Neuronal stem cell (in vitro differentiated cells): ENCODE measurements at places on chromosomes 2 and 18.

- peaks cover 35% of the 10 kb centered on the region for H3K4me1 ChIP-seq
- DNase-seq, result peak; percentile 56
- peak overlapping the region; percentile 57 for H3K27ac ChIP-seq
- H3K36me3 ChIP-seq, result no peaks in the 10 kb centered on the region
These were observed 27.0 kb downstream of the DNMT3A start for GRCh38 chr2:25314514-25315315.

- no peaks in the 10 kb centered on the region for H3K36me3 ChIP-seq
- no peak overlapping the region for H3K4me3 ChIP-seq
- peaks cover 7% of the 10 kb centered on the region for H3K4me1 ChIP-seq
These were observed 5.0 kb downstream of the EVA1A start for GRCh38 chr2:75555701-75556100.

DNA sequence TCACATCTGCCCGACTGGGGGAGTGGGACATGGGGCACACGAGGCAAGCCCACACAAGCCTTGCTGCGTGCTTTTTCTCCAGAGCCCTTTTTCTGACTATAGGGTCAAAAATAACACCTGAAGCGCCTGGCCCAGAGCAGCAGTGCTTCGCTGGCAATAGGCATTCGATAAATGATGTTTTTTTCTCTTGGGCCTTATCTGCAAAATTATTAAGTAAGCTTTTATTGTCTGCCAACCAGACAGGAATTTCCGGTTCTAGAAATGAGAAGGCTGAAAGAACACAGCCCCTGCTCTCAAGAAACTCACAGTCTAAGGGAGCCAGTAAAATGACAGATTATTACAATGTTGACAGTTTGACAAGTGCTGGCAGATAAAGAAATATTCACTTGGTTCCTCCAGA is 2.7 kb upstream of the TMBIM1 start:
- H3K27ac ChIP-seq, result peak overlapping the region; percentile 33
- no peak overlapping the region for H3K4me3 ChIP-seq
- H3K4me1 ChIP-seq, result peaks cover 11% of the 10 kb centered on the region
- peaks cover 2% of the 10 kb centered on the region for H3K27me3 ChIP-seq
- H3K36me3 ChIP-seq, result no peaks in the 10 kb centered on the region
- no peak for DNase-seq

- H3K4me1 ChIP-seq, result peaks cover 2% of the 10 kb centered on the region
- H3K27ac ChIP-seq, result no peak overlapping the region
- DNase-seq, result no peak
- no peaks in the 10 kb centered on the region for H3K27me3 ChIP-seq
These were observed 54.8 kb upstream of the CCDC141 start for GRCh38 chr2:179104736-179105135.

- no peak for DNase-seq
- H3K4me3 ChIP-seq, result no peak overlapping the region
- no peaks in the 10 kb centered on the region for H3K4me1 ChIP-seq
These were observed 44.1 kb upstream of the ORC2 start for GRCh38 chr2:201007584-201007998.

GRCh38 chr18:7749510-7749981 is 182.4 kb downstream of the PTPRM start:
- no peaks in the 10 kb centered on the region for H3K36me3 ChIP-seq
- no peak for DNase-seq
- peaks cover 9% of the 10 kb centered on the region for H3K4me1 ChIP-seq
- no peak overlapping the region for H3K4me3 ChIP-seq
- H3K27ac ChIP-seq, result no peak overlapping the region

DNA sequence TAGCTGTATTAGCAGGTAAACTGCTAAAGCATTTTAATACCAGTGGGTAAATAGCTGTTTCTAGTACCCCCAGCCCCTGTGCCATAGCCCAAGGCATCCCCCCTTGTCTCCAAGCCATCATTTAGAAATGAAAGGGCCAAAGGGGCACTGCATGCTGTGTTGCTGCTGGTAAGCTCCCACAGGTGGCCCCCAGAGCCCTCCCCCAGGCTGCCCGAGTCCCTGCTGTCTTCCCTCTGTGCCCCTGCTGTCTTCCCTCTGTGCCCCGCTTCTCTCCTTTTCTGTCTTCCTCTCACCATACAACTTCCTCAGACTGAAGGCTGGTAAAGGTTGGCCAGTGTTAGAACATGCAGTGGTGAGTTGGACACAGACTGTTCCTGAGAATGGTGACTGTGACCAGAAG is 42.1 kb downstream of the ZAP70 start:
- peaks cover 17% of the 10 kb centered on the region for H3K36me3 ChIP-seq
- no peak overlapping the region for H3K4me3 ChIP-seq
- no peak for DNase-seq
- H3K4me1 ChIP-seq, result peaks cover 11% of the 10 kb centered on the region
- H3K27me3 ChIP-seq, result no peaks in the 10 kb centered on the region

- H3K27ac ChIP-seq, result peak overlapping the region; percentile 6
- no peak for DNase-seq
- peaks cover 56% of the 10 kb centered on the region for H3K4me1 ChIP-seq
- H3K36me3 ChIP-seq, result no peaks in the 10 kb centered on the region
- no peak overlapping the region for H3K4me3 ChIP-seq
These were observed 104.5 kb downstream of the HDAC4 start for GRCh38 chr2:239296020-239296932.

- H3K27ac ChIP-seq, result no peak overlapping the region
- H3K36me3 ChIP-seq, result no peaks in the 10 kb centered on the region
- no peaks in the 10 kb centered on the region for H3K4me1 ChIP-seq
- DNase-seq, result no peak
- no peak overlapping the region for H3K4me3 ChIP-seq
These were observed 58.2 kb downstream of the SLC9A2 start for GRCh38 chr2:102677244-102678215.

DNA sequence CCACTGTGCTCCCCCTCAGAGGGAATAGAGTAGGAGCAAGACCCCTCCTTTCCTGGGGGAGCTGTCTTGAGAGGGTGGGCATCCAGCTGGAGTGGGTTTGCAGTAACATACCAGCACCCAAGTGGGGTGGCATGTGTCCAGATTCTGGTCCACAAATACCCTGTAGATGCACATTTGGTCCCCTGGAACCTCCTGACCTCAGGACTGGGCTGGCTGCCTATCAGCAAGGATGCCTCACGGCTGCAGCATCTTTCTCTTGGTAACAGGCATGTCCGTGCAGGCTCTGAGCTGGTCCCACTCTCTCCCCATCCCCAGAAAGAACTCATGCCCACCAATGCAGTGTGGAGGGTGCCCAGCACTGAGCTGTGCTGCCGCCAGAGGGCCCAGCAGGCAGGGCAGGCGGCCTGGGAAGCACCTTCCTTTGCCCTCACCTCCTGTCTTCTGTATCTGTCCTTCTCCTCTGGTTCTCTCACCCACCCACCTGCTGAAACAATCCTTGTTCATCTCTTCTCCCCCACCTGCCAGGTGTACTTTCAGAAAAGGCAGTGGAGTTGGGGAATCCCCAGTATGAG is 47.4 kb downstream of the ITGB1BP1 start:
- peaks cover 97% of the 10 kb centered on the region for H3K36me3 ChIP-seq
- no peaks in the 10 kb centered on the region for H3K4me1 ChIP-seq
- H3K27ac ChIP-seq, result no peak overlapping the region
- no peak for DNase-seq
- H3K27me3 ChIP-seq, result no peaks in the 10 kb centered on the region

DNA sequence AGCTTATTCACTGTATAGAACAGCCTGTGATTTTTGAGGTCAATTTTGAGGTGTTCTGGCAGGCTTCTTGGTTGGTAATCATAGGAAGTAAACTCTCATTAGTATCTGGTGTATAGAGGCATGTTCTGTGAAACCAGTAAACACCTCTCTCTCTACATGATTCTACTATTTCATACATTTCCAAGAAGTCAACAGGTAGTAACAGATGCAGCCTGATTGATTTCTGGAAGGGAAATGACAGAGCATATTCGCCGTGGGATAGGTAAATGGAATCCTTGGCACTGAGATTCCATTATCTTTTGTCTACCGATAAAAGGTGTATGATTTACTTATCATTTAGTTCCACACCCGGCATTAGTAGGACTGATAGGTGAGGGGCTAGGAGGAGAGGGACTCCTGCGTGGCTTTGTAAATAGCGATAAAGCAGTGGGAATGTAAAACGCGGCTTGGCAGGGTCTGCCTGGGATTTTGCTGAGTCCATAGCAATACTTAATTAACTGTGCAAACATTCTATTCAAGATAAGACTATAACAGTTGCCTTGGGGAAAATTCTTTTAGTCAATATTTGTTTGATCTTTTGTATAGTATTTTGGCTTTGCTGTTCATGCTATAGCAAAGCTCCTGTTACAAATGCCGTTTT is 32.3 kb downstream of the LYPD6B start:
- no peak overlapping the region for H3K27ac ChIP-seq
- H3K4me3 ChIP-seq, result no peak overlapping the region
- no peaks in the 10 kb centered on the region for H3K36me3 ChIP-seq
- DNase-seq, result no peak
- no peaks in the 10 kb centered on the region for H3K4me1 ChIP-seq

- no peaks in the 10 kb centered on the region for H3K4me1 ChIP-seq
- no peak for DNase-seq
- no peak overlapping the region for H3K4me3 ChIP-seq
- H3K36me3 ChIP-seq, result peaks cover 3% of the 10 kb centered on the region
- H3K27me3 ChIP-seq, result no peaks in the 10 kb centered on the region
These were observed 275.1 kb downstream of the SETBP1 start for GRCh38 chr18:44955825-44956224.

- H3K27ac ChIP-seq, result no peak overlapping the region
- H3K4me3 ChIP-seq, result no peak overlapping the region
- DNase-seq, result no peak
- peaks cover 2% of the 10 kb centered on the region for H3K4me1 ChIP-seq
- H3K27me3 ChIP-seq, result no peaks in the 10 kb centered on the region
- H3K36me3 ChIP-seq, result no peaks in the 10 kb centered on the region
These were observed 8.0 kb downstream of the TNS1 start for GRCh38 chr2:217994776-217995274.

- H3K27me3 ChIP-seq, result no peaks in the 10 kb centered on the region
- H3K4me3 ChIP-seq, result no peak overlapping the region
- no peak overlapping the region for H3K27ac ChIP-seq
- no peaks in the 10 kb centered on the region for H3K4me1 ChIP-seq
These were observed 17.9 kb upstream of the IL18R1 start for GRCh38 chr2:102337481-102338386.

- H3K27ac ChIP-seq, result no peak overlapping the region
- H3K4me3 ChIP-seq, result no peak overlapping the region
- no peak for DNase-seq
- H3K36me3 ChIP-seq, result no peaks in the 10 kb centered on the region
These were observed 564.6 kb upstream of the PKDCC start for GRCh38 chr2:41483226-41483625.

DNA sequence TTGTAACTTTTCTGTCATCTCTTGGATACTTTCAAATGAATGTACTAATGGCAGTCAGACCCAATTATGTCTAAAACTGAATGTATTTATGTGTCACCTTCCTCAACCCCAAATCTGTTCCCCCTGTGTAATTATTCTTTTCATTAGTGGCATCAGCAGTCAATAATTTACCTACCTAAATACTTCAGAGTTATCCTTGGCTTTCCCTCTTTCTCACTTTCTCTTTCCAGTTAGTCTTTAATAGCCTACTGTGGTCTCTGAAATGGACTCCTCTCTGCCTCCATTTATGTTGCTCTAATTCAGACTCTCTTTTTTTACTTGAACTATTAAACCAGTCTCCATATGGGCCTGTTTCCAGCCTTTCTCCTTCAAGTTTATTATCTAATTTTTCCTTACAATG is 21.0 kb downstream of the C18orf63 start:
- no peaks in the 10 kb centered on the region for H3K36me3 ChIP-seq
- DNase-seq, result no peak
- no peak overlapping the region for H3K4me3 ChIP-seq
- H3K4me1 ChIP-seq, result no peaks in the 10 kb centered on the region
- H3K27ac ChIP-seq, result no peak overlapping the region
- H3K27me3 ChIP-seq, result no peaks in the 10 kb centered on the region

DNA sequence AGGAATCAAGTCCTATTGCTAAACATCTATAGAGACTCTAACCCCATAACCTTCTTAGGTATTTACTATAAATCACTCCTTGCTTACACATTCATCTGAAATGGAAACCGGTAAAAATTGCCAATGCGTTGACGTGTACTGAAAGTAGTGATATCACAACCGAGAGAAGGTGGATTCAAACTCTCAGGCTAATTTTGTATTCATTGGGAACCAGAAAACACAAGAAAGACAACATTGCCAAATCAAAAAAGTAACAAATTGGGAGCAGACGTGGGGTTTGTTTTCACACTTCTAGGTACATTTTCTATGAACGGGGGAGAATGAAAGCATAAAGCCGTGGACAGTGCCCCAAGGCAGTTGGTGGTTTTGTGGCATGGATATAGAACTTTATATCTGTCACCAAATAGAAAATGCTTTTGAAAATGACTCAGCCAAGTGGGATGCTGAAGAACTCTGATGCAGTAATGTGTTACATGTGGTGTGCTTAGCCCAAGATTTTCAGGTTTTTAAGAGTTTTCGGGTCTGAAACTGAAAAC is 155.1 kb upstream of the RASGRP3 start:
- DNase-seq, result no peak
- no peaks in the 10 kb centered on the region for H3K27me3 ChIP-seq

DNA sequence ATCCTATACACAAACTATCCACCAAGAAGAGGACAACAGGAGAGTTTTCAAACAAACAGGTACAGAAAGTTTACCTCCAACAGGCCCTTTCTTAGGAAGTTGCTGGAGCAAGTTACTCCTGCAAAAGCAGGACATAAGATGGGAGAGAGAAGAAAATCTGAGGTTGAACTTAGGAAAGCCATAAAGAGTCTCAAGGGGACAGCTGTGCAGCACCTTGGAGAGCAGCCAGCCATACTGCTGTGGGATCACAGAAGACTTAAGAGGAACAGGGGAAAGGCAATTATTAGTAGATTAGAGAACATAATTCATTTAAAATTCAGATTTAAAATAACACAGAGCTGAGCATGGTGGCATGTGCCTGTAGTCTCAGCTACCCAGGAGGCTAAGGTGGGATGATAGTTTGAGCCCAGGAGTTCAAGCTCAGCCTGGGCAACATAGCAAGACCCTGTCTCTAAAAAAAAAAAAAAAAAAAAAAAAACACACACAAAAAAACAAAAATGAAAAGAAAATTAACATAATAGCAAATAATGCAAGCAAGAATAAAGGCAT is 148.1 kb upstream of the SIX3 start:
- H3K27ac ChIP-seq, result no peak overlapping the region
- peaks cover 11% of the 10 kb centered on the region for H3K4me1 ChIP-seq
- no peaks in the 10 kb centered on the region for H3K36me3 ChIP-seq
- no peak overlapping the region for H3K4me3 ChIP-seq
- DNase-seq, result no peak

DNA sequence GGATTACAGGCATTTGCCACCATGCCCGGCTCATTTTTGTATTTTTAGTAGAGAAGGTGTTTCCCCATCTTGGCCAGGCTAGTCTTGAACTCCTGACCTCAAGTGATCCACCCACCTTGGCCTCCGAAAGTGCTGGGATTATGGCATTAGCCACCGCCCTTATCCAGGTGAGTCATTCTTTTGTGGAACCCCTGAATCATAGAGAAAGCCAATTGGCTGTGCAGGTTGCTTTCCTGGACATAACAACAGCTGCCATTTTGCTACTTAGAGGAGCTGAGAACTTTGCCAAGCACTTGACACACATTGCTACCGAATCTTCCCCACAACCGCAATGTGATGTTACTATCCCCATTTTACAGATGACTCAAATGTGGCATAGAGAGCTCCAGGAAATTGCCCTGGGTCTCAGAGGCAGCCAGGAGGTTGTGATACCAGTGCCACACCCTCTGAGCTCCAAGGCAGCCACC is 36.0 kb downstream of the SETBP1 start:
- DNase-seq, result no peak
- no peak overlapping the region for H3K27ac ChIP-seq
- no peak overlapping the region for H3K4me3 ChIP-seq
- H3K4me1 ChIP-seq, result peaks cover 24% of the 10 kb centered on the region
- H3K27me3 ChIP-seq, result no peaks in the 10 kb centered on the region
- H3K36me3 ChIP-seq, result peaks cover 36% of the 10 kb centered on the region

GRCh38 chr2:201882353-201883090 is 76.2 kb downstream of the CDK15 start:
- H3K27ac ChIP-seq, result no peak overlapping the region
- H3K27me3 ChIP-seq, result no peaks in the 10 kb centered on the region
- H3K4me3 ChIP-seq, result no peak overlapping the region
- H3K4me1 ChIP-seq, result peaks cover 30% of the 10 kb centered on the region
